Caco-2 (cell line): ENCODE measurements at places on chromosomes 6 and 20.

DNA sequence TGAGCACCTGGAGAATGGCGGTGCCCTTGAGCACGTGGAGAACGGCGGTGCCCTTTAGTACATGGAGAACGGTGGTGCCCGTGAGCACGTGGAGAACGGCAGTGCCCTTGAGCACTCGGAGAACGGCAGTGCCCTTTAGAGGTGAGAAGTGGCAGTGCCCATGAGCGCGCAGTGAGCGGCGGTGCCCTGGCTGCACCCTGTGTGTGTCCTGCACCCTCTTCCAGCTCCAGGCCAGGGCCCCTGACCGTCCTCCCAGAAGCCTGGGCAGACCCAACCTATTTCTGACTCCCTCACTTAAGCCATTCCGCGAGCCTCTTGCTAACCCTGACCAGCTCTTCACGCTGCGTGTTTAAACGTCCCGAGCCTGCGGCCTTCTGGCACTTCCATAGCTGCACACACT lies 151.3 kb downstream of the DLL1 start:
- DNase-seq, result no peak

- DNase-seq, result no peak
Observed at GRCh38 chr6:17988422-17988944, 1.0 kb upstream of the KIF13A start.

DNA sequence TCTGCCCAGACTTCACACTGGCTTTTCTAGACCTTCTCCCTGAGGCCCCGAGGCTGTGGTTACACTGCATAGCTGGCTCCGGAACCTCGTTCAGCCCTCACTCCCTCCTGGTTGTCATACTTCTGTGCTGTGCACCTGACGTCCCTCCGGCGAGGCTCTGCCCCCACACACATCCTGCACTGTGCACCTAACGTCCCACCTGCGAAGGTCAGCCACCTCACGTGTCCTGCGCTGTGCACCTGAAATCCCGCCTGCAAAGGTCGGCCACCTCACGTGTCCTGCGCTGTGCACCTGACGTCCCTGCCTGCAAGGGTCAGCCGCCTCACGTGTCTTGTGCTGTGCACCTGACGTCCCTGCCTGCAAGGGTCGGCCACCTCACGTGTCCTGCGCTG lies 111.0 kb upstream of the FRMD1 start:
- peak; percentile 24 for DNase-seq

DNA sequence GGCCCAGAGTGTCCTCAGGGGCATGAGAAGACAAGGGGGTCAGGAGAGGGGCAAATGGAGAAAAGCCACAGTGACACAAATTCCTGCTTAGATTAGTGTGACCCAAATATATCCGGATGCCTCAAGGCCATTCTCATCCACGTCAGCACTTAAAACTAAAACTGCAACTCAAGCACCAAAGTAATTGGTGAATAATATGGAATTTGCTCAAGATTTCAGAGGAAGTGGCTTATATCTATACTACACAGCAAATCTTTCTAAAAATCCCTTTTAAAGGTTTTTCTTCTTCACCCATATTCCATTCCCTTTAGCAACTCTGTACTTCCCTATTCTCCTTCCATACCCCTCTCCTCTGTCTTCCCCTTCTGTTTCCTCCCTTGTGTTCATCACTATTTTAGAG lies 15.2 kb downstream of the DEF6 start:
- DNase-seq, result no peak

GRCh38 chr20:18048176-18048575 lies 9.5 kb downstream of the OVOL2 start:
- DNase-seq, result no peak

GRCh38 chr6:118324116-118324515 lies 224.0 kb upstream of the PLN start:
- no peak for DNase-seq

DNA sequence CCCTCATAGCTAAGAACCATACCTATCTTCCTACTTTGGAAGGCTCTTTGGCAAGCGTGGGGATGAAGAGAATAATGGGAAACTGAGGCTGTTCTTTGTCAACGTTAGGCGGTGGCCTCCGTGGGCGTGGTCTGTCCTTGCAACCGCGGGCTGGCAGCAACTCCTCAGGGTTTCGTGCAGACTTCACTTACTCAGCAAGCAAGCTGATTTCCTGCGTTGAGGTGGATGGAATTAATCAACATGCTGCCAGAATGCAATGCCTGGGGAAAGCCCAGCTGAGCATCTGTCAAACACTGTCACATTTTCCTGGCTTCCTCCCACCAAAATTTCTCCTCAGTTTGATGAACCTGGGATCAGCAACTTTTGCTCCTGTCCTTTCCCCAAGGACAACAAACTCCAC lies 9.2 kb upstream of the IL17F start:
- no peak for DNase-seq

GRCh38 chr6:113359155-113360140 lies 497.7 kb upstream of the MARCKS start:
- DNase-seq, result no peak

GRCh38 chr6:112231594-112232060 lies 22.7 kb downstream of the LAMA4 start:
- no peak for DNase-seq

GRCh38 chr20:14698605-14699373 lies 361.4 kb upstream of the FLRT3 start:
- DNase-seq, result no peak

DNA sequence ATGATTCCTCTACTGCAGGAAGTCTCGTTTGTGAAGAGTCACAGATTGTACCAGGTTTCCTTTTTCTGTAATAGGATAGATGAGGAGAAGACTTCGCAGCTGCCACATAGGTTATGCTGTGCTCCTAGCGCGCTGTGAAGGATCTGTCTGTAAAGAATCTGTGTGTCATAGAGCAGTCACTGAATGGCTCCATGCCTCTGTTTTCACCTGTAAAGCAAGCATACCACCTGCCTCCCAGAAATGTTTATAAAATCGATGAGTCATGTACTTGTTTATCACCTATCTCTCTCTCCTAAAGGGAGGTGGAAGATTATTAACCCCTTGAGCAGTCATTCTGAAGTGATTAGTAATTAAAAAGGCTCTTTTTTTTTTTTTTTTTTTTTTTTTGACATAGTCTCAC lies 86.6 kb downstream of the TFAP2B start:
- no peak for DNase-seq

GRCh38 chr6:90146921-90147649 lies 149.6 kb downstream of the BACH2 start:
- DNase-seq, result no peak

GRCh38 chr20:23776067-23776771 lies 25.5 kb upstream of the CST1 start:
- no peak for DNase-seq

GRCh38 chr6:37149745-37150144 lies 20.2 kb upstream of the PIM1 start:
- no peak for DNase-seq

DNA sequence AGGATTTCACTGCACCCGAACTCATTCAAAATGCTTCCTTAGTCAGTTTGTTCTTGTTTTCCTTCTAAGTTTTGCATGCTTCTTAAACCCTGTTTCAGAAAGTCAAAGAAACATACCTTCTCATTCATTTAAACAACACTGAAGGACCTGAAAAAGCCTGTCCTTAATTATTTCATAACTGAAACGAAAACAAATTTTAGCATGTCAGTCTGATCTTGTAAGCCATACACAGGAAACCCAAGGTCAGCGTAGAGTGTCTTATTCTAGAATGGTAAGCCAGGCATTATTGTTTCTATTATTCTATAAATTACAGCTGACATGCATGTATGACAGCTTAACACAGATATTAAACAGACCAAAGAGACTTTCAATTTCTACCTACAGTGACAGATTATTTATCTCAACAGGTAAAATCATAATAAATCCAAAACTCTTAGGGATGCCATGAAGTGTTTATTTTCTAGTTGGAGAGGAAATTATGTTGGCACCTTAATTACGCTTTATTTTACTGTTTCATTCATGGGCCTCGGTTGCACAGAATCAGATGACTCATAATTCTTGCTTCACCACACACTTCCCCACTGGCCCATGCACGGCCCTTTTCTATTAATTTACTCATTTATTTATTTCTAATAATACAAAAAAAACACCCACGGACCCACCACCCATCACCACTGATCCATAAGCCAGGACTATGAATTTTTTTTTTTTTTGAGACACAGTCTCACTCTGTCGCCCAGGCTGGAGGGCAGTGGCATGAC lies 39.3 kb upstream of the DUSP22 start:
- DNase-seq, result no peak

- no peak for DNase-seq
Observed at GRCh38 chr6:110728501-110728900, 86.8 kb downstream of the CDK19 start.

- DNase-seq, result no peak
Observed at GRCh38 chr6:1574083-1574761, 35.5 kb upstream of the FOXC1 start.

DNA sequence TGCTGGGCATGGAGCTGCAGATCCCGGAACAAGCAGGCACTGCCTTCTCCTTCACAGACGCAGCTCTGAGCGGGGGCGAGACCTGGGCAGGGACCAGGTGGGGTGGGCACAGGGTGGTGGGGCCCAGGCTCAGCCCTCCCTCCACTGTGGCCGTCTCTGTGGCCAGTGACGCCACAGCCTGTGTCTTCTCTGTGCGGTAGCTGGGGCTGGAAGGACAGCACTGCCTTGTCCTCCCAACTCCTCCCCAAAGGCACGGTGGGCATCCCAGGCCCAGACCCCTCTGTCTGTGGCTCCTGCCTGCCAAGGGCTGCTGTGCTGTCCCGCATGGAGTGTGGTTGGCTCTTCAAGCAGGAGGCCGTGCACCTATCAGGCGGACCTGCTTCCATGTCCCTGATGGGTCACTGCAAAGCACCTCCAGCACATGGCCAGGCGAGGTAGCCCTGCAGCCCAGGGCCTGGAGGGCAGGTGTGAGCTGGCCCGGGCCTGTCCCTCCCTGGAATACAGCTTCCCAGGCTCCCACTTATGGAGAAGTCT lies 14.8 kb upstream of the TNFRSF6B start:
- DNase-seq, result no peak

DNA sequence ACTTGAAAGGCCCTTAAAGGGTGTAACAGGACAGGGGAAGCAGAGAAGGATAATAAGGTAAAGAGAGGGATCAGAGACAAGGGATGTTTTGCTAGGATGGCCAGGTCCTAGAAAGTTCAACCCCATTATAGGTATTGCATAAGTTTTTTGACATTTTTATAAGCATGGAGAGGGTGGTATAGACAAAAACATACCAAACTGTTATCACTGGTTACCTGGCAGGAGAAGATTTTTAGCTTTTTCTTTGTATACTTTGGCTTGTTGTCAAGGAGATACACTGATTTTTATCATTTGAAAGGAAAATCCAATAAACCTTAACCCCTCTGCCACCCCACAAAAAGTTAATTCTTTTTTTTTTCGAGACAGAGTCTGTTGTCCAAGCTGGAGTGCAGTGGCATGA lies 28.4 kb downstream of the ZMYND8 start:
- DNase-seq, result no peak

- no peak for DNase-seq
Observed at GRCh38 chr6:100467129-100468015, 2.7 kb upstream of the SIM1 start.

DNA sequence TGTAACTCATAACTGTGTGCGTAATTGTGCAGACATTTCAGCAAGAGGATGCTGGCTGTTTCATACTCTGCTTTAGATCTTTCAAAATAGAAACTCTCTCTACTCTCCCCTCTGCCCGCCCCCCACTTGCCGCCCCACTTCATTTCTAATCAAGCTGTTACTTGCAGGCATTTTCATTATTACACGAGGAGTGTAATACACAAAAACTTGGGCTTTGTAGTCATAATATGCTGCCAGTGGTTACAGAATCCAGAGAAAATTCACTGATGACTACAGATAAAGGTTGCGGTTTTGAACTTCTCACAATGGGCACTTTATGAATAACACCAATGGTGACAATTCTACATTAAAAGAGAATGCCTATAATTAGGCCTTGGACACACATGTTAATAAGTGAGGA lies 194.0 kb upstream of the POU3F2 start:
- DNase-seq, result no peak

GRCh38 chr6:14468647-14469321 lies 351.2 kb downstream of the CD83 start:
- DNase-seq, result no peak

DNA sequence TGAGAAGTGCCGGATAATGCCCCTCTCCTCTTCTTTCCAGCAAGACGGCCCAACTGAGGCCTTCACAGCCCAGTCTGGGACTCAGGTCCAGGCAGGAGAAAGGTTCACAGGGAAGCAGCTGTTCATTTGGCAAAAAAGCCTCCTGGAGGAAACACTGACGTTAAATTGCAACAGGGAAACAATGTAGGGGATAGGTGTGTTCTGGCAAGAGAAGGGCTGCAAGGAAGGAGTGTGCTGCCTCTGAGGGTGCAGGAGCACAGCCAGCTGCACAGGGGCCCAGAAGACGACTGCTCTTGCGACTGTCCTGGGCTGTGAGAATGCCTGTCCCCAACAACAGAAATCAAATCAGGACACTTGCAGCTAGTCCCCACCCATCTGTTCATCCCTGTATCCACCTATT lies 70.6 kb upstream of the PMEPA1 start:
- no peak for DNase-seq

- no peak for DNase-seq
Observed at GRCh38 chr20:58155148-58155925, 73.1 kb downstream of the ANKRD60 start.

DNA sequence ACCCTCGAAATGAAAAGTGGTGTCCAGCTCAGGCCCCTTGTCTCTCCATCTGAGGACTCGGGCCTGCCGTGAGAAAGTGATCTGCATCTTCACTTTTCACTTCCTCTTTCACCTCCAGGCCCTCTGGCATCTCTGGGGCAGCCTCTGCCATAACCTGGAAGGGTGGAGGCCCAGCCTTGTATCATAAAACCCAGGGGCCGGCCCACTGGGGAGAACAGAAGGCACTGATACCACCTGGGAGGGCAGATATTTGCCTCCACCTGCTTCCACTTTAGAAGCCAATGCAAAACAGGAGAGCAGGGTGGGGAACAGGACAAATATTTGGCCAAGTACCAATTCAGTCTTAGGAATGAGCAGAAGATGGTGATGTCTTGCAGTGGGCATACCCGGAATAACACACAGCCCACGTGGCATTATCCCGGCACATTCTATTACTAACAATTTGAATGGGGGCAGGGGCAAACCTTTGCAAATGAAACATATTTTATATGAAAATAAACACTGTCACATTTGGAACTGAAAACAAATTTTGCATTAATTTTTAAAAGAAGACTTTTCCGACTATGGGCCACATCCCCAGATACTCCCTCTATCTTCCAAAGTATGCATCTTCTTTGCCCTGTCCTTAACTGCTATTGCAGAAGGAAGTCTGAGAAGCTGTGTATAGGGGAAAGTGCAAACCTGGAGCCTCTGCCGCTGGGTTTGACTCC lies 69.2 kb upstream of the TBC1D7 start:
- no peak for DNase-seq

DNA sequence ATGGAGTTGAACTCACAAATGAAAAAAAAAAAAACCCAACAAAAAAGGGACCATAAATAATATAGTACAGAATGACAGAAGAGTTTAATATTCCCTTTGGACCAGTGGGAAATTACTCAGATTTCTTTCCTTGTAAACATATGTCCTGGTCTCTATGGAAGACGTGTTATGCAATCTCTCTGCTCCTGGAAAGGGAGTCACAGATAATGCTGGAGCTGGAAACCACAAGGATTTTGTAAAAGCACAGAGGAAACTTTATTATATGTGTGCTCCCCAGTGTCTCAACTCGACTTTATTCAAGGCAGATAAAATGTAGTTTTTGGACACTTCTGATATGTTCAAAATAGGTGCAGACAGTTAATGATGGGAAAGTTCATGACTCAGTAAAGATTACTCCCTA lies 88.1 kb upstream of the ZFP64 start:
- no peak for DNase-seq
